ENCODE measurements at places on chromosomes 7 and 10.

- DNase-seq: no peak
These were observed 34.9 kb upstream of the SH2B2 start for GRCh38 chr7:102251531-102252365.

DNA sequence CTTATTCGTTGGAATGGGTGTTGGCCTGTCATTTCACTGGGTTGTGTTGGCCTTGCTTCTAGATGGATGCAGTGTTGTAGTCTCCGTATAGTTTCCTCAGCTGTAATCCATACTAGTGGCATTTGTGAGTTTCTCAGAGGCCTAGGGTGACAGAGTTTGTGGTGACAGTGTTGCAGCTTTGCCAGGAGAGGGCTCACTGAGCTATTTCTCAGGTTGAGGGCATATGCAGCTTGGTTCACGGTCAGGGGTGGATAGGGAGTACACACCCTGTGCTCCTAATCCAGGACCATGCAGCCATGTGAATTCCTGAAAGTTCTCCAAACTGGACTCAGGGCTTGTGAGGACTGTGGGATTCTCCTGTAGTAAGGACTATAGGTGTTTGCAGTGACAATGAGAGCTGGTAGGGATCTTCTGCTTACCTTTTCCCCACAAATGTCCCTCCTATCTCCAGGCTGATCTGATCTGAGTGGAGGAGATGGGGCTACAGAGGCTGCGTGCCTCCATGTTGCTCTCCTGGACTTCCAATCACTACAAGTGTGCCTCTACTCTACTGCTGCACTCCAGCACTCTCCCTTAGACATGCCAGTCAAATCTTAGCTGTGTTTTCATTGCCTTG is 229.0 kb downstream of the STK31 start:
- peak; percentile 24 for DNase-seq

GRCh38 chr10:36141856-36142560 is 499.9 kb upstream of the FZD8 start:
- no peak for DNase-seq

- no peak for DNase-seq
These were observed 14.0 kb upstream of the BLNK start for GRCh38 chr10:96285331-96285752.

GRCh38 chr10:600234-600633 is 89.2 kb downstream of the DIP2C start:
- DNase-seq: no peak

GRCh38 chr7:100568176-100568895 is 5.4 kb downstream of the SAP25 start:
- DNase-seq: no peak

GRCh38 chr7:53470336-53470970 is 435.0 kb downstream of the POM121L12 start:
- DNase-seq: no peak

DNA sequence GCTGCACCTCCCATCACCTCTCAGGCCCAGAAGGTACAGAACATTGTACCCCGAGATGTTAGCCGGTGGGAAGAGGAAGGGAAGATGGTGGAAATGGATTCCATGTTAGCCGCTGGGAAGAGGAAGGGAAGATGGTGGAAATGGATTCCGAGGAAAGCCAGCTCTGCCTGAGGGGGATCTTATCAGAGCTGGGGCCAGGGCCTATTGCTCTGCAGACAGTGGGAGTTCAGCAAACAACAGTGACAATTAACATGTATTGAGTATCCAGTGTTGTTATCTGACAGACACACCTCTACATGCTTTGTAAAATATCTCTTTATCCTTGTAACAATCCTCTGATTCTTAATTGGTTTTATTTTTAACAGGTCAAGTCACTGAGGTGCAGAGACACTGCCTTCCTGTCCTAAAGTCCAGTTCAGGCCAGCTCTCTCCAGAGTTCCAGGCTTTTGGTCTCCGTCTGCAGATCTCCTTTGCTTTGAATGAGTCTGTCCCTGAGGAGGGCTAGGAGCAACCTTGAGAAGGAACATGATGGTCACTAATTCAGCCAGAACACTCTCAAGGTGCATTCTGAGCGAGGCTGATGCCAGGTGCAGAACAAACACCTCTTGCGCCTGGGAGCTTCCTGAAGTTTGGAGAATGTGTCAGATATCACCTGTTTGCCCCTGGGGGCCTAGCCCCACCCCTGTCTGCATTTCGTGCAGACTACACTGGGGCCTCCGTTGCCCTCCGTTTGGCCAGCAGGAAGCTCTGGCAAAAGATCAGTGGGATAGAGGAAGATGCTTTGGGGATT is 82.4 kb upstream of the PODXL start:
- DNase-seq: no peak

- DNase-seq: peak; percentile 54
These were observed 87.8 kb downstream of the BTRC start for GRCh38 chr10:101441541-101442455.

DNA sequence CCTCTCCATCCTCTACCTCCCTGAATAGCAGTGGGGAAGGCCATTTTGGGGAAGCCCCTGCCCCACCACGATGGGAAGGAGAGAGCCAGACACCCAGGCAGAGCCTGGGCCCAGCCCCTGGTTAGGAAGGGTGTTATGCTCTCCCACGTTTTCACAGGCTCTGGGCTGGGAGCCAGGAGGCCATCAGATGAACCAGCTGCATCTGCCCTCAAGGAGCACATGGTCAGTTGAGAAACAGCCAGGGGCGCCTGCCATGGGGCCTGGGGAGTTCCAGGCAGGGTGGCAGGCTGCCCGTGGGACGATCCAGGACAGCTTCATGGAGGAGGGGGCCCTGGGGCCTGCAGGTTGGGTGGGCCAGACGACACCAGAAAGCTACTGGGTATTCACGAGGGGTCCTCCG is 47.5 kb downstream of the CAMK2B start:
- DNase-seq: no peak

DNA sequence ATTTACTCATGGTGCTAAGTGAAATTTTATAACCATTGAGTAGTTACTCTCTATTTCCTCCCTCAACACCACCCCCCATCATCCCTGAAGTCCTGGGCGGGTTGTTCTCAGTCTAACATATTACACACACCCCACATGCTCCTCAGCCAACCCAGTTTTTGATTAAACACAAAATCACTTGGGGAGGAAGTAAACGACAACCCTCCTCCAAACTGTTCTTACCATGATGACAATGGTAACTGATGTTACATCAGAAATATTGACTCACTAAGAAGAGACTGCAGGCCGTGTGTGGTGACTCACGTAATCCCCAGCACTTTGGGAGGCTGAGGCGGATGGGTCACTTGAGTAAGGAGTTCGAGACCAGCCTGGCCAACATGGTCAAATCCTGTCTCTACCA is 44.2 kb downstream of the RAB11FIP2 start:
- peak; percentile 6 for DNase-seq

DNA sequence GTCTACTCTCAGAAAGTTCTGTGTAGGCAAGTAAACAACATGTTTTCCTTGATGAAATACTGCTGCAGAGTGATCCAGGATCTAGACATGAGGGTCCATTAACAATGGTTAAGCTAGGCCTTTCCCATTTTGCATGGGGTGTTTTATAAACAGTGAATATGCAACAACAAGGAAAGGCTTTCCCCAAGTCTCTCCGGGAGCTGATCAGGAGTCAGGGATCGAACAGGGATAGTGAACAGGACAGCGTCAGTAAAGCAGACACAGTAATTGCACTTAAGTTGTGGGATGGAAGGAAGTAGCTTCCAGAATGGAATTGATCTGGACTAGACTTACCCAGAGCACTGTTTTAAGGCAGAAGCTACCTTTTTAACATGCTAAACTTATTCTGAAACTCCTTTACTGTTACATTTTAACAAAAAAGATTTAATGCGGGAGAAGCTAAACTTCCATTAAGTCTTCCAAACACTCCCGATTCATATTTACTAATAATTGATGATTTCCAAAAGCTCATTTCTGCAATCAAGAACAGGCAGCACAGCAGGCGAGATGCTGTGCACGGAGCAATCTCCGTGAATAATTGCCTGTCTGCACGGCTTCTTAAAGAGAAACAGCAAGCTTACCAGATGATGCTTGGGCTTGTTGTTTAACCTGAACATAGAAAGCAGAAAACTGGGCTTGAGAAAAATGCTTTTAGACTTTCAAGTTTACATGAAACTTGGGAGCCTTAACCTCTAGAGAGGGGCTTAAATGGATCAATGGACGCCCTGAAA is 50.3 kb upstream of the DOCK1 start:
- no peak for DNase-seq

- DNase-seq: no peak
These were observed 229.3 kb downstream of the DGKB start for GRCh38 chr7:14673202-14673601.

GRCh38 chr7:741191-741671 is 14.2 kb upstream of the PRKAR1B start:
- DNase-seq: no peak

DNA sequence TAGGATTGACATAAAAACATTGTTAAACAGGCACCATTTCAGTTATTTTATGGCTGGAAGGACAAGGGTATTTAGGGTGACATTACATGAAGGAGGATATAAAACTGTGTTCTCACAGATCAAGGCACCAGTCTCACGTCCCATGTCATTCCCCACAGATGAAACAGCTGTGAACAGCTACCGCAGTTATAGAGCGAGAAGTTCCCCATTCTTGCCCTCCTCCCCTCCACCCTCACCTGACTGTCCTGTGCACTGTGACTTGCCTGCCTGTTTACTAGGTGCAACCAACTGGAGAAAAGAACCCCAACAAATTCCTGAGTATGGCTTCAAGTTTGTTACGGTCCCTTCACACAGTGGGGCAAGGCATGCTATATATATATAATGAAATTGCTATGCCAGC is 141.6 kb downstream of the SND1 start:
- DNase-seq: peak; percentile 44

GRCh38 chr7:38660427-38661099 is 29.4 kb upstream of the AMPH start:
- DNase-seq: peak; percentile 55

DNA sequence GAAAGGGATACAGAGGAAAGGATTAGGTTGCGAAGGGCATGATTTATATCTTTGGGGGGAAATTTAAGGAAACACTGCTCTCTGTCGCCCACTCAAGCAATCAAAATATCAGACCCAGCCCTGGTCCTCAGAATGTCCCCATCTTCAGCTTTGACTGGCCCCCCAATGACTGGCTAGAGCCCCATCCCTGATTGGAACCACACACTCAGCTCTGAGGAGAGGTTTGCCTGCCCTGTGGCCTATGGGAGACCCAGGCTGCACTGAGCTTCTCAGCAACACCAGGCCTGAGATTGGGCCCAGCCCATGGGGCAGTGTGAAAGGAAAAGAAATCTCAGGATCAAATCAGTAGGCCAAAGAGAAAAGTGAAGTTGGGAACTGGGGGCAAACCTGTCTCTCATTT is 69.5 kb downstream of the ADCYAP1R1 start:
- no peak for DNase-seq

- no peak for DNase-seq
These were observed 36.8 kb downstream of the CHST3 start for GRCh38 chr10:72001033-72001395.

DNA sequence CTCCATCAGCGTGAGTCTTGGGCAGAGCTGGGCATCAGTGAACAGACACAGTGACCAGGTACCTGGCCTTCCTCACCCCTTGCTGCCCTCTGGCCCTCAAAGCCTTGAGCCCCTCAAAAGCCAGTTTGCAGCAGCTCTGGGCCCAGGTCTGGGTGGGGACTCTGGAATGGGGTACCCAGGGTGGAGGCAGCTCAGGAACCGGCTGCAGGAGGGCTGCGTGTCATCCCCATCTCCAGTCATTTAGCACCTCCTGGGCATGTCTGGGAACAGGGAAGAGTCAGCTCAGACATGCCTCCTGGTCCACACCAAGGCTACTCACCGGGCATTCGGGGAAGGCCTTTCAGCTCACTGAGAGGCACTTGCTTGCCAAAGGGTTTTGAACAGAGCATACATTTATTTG is 503.3 kb downstream of the TCERG1L start:
- no peak for DNase-seq

DNA sequence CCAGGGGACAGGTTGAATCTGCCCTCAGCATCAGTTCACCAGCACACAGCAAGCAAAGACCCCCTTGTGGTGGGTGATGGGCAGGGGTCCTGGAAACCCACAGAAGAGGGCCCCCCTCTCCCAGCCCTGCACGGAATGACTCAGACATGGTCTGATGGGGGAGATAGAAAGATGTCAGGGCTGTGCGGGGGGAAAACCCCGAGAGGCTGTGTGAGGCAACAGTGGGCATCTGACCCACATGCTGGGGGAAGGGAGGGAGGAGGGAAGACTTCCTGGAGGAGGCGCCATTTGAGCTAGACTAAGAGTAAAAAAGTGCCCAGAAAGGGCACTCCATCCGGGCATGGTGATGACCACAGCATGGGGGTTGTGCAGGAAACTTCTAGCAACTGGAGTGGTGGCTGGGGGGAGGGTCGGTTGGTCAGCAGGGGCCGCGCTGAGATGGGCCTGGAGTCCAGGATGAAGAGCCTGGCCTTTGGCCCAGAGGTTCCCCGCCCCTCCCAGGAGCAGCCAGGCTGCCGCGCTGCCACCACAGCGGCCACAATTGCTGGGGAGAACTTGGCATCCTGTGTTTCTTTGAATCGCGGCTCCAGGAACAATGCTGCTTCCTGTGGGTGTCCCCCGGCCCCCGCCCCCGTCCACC is 2.5 kb downstream of the LFNG start:
- DNase-seq: peak; percentile 56

- no peak for DNase-seq
These were observed 224.0 kb upstream of the GRB10 start for GRCh38 chr7:51006483-51007235.

GRCh38 chr7:43938892-43939482 is 12.8 kb downstream of the UBE2D4 start:
- DNase-seq: no peak

DNA sequence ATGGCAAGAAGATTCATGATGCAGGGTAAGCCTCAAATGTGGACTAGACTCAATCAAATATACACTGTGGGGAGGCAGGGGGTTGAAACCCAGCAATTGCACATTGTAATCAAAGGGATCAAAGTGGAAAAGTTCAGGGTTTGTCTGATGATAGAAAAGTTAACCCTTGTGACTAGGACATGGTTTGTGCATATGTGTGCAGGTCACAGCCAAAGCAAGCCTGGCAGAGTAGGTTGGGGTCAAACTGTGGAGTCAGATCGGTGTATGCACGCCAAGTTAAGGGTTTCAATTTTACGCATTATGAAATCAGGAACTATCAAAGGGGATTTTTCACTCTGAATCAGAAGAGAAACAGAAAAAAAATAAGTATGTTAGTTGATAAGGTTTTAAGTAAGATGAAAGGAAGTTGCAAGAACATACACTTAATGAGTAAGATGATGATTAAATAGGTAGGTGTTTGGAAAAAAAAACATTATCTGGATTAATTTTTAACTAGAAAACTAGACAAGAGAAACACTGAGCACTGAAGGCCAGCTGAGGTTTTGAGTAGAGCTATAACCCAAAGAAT is 188.3 kb downstream of the DGKB start:
- no peak for DNase-seq

GRCh38 chr7:24024276-24025068 is 259.5 kb upstream of the NPY start:
- no peak for DNase-seq

- DNase-seq: no peak
These were observed 99.6 kb upstream of the KMT2E start for GRCh38 chr7:104914421-104914820.

GRCh38 chr7:101233907-101234547 is 3.6 kb downstream of the CLDN15 start:
- DNase-seq: no peak

All from HL-60 (cell line).